Immature natural killer cell (primary cell): ENCODE measurements at places on chromosomes 1 and 21.

GRCh38 chr1:53591924-53592323 is 132.7 kb downstream of the DMRTB1 start:
- DNase-seq = no peak

DNA sequence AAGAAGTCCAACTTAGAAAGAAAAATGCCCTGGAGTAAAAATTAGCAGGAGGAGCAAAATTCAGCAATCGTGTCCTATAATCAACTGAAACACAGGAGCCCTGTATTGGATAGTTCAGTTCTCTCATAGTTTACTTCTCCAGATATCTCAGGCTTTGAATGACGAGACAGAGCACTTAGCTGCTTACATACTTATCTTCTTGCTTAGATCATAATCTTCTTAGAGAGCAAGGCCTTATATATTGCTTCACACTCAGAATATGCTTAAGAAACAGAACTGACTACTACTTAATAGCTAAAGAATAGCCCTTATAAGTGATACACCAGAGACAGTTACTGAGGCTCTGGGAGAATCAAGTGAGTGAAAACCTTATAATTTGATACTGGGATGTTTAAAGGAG is 38.9 kb downstream of the TOR3A start:
- DNase-seq = no peak

- no peak for DNase-seq
Observed at GRCh38 chr1:174003867-174004266, 18.3 kb downstream of the RC3H1 start.

GRCh38 chr1:154735804-154736168 is 127.8 kb upstream of the ADAR start:
- DNase-seq = no peak

GRCh38 chr1:206518206-206518605 is 10.9 kb downstream of the RASSF5 start:
- no peak for DNase-seq

DNA sequence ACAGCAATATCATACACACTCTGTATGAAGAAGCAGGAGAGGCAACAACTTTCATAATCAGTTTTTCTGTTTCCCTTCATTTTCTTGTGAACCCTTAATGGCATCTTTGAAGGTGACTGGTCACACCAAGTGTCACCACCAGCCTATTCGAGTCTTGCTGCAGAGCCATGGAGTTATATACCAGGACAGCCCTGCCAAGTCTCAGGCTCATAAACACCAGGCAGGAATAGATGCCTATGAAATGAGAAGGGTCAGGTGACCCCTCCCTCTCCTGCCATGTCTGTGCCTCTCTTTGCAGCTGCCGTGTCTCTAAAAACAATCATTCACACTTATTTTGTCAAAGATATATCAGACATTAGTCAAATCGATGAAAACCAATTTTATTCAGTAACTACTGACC is 28.0 kb downstream of the NECAP2 start:
- DNase-seq = no peak

DNA sequence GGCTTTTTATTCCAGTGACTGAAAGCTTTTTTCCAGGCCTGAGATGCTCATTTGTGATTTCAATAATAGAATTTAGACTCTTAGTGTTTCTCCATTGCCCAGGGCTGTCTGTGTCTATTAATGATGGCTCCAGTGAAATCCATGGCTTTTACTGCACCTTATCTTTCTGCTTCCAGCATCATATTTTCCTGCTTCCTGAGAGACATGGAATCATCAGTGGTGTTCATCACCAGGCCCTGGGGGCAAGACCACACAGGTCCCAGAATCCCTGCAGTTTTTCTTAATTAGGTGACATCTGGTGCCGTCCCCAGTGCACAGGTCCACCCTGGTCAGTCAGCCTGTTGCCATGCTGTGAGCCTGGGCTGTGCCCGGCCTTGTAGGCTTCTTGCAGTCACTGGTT is 15.5 kb downstream of the NT5C1A start:
- DNase-seq = no peak

GRCh38 chr1:58149271-58149812 is 397.2 kb downstream of the OMA1 start:
- no peak for DNase-seq

DNA sequence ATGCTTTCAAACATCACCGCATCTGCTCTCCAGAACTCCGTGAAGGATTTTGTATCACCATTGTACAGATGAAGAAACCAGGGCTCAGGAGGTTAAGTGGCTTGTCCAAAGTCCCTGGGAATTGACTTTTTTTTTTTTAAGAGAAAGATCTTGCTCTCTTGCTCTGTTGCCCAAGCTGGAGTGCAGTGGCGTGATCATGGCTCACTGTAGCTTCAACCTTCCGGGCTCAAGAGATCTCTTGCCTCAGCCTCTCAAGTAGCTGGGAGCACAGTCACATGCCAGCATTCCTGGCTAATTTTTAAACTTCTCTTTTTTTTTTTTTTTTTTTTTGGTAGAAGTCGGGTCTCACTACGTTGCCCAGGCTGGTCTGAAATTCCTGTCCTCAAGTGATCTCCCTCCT is 6.9 kb upstream of the TAS1R2 start:
- DNase-seq = no peak

GRCh38 chr1:205276689-205277065 is 44.9 kb downstream of the NUAK2 start:
- DNase-seq = no peak

DNA sequence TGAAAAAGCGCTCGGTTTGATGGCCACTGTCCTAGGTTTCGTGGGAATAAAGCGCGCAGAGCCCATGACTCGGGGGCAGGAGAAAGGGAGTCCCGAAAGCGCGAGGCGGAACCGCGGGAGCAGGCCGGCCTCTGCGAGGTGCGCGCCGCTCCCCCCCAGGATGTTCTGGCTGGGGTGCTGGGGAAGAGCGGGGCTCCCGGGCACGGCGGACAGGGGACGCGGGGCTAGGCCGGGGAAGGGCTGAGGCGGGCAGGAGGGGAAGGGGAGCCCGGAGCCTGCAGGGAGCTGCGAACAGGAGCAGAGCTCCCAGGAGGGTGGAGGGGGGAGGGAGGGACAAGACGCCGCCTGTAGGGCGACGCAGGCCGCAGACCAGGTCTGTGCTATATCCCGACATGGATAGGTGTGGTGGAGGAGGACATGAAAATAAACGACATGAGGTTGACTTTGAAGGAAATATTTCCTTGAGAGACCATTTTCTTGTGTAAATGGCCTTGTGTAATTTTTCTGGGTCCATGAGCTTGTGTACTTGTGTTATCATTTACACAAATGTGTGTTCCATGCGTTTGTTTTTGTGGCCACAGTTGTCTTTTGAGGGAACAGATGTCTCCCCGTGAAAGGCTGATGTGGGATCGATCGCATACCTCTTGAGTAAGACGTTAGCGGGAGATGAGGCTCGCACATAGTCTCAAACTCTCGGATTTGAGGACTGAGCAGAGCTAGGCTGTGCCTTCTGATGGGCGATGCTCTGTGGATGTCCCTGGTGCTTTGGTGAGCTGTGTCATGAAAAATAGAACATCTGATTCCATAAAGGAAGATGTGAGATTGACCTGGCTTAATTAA is 1.3 kb downstream of the PCNT start:
- DNase-seq = no peak

DNA sequence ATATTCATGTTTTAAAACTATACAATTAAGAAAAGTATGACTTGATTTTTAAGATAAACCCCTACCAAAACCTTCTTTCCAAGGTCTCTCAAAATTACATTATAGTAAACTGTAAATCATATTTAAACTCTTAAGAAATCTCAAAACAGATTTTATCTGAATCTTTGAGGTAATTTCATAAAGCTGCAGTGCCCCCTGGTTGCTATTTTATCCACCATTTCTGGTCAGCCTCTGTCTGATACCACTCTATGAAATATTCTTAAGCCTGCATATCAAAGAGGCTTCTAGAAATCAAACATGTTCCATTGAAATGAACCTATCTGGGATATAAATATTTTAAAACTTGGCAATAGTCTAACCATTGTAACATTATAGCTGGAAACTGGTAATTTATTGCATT is 317.3 kb downstream of the COL11A1 start:
- no peak for DNase-seq

DNA sequence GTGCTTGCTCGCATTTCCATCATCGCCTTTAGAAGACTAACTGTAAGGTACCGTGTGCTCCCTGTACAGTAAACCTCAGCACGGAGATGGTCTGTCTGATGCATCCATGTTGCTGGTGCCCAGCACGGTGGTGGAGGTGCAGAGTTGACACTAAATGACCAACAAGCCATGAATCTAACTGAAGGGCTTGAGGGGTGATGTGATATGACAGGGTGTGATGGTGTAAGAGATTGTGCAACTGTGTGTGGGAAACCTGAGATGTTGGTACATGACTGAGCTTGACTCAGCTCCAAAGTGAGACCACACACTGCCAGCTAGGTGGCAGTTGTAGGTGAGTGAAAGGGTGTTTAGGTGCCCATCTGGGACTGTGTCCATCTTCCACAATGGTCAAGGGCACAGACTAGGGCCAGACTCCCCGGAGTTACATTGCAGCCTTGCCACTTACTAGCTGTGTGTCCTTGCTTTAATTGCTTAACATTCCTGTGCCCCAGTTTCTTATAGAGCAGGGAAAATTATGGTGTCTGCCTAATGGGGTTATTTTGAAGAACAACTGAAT is 21.4 kb downstream of the SLC2A1 start:
- DNase-seq = peak; percentile 73

GRCh38 chr1:11438996-11439395 is 40.0 kb upstream of the DISP3 start:
- DNase-seq = no peak

- peak; percentile 82 for DNase-seq
Observed at GRCh38 chr1:183470961-183471742, 1.1 kb upstream of the SMG7 start.

GRCh38 chr1:158022554-158023312 is 29.3 kb downstream of the KIRREL1 start:
- no peak for DNase-seq

DNA sequence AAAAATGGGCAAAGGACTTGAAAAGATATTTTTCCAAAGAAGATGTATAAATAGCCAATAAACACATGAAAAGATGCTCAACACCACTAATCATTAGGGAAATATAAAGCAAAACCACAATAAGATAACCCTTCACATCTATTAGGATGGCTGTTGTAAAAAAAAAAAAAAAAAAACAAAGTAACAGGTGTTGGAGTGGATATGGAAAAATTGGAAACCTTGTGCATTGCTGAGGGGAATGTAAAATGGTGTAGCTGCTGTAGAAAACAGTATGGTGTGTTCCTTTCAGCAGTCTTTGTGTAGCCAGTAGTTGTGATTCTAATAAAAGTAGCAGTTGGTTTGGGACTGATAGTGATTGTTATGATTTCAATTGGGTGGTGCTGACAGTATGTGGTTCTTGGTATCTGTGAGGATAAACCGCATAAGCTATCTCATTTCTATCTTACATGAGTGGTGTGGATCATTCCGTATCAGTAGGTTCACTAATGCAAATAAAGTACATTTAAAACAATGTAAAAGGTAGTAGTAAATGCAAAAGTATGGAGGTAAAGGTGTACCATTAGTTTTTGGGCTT is 19.9 kb downstream of the MAN1A2 start:
- no peak for DNase-seq

GRCh38 chr1:110321846-110322245 is 17.3 kb upstream of the RBM15 start:
- DNase-seq = no peak

GRCh38 chr1:95201905-95202304 is 32.1 kb upstream of the RWDD3 start:
- DNase-seq = no peak

DNA sequence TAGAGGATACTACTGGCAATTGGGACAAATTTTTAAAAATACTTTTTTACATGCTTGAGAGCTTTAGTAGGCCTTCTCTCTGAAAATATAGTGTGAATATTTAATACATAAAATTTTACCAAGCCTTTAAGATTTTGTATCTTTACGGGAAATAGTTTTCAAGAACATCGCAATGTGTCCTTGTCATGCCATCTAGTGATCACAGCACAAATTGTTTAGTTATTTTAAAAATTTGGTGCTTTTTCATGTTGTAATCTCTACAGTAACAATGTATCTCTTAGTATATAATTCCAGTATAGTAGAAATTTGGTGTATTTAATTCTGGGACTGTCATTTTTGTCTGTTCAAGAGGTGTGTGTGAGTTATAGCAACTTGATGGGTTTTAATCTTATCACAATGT is 6.7 kb downstream of the CDC7 start:
- no peak for DNase-seq

DNA sequence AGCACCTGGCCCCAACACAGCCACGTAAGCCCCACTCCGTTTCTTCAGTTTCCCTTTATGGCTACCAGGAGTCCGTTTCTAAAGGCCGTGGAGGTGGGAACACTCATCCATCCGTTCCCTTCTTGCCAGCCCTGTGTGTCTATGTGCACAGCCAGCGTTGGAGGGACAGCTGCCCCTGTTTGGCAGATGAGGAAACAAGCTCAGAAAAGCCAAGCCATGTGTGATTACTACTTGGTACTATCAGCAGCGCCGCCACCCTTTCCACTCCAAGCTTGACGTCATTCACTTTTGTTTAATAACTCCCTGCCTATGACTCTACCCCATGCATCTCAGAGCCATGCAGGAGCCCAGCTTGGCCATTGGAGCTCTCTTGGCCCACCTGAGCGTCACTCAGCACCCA is 3.5 kb downstream of the LRP8 start:
- DNase-seq = no peak

DNA sequence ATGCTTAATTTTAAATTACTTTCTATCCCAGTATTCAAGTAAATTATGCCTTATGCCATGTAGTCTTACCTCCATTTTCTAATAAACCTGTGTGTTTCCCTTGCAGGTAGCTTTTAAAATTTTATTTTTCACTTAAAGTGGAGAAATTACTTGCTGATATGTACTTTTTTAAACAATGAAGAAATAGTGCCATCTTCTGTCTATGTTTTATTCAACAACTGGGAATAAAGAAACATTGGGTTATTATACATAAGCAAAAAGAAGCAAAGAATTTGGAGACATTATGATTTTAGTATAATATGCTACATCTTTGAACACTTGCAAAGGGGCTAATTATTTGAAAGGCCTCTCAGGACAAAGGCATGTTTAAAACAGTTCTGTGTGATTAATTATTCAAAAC is 1912.9 kb downstream of the MRPL39 start:
- DNase-seq = no peak

DNA sequence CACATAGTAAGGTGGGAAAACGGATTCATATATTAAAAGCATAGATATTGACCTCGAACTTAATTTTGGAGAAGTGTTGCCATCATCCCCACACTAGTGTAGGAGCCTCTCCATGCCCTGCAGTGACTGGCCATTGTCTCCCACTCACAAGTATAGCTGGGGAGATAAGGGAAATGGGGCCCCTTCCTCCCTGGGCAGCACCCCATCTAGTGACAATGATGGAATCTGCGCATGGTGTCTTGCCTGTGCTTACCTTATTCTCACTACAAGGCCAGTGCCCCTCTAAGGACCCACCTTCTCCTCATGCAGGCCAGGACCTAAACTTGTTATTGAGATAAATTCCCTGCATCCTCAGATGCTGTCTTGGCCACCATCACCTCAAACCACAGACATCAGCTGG is 374.9 kb downstream of the NTNG1 start:
- DNase-seq = no peak

GRCh38 chr1:96509951-96510350 is 211.6 kb upstream of the PTBP2 start:
- no peak for DNase-seq

- no peak for DNase-seq
Observed at GRCh38 chr1:14140831-14141401, 440.9 kb downstream of the PRDM2 start.
